ENCODE measurements at places on chromosomes 13 and 19. TPM values are rescaled to one million over a fixed set of nuclear protein-coding genes. Genes with fewer than 3 reads are reported as not detected.

DNA sequence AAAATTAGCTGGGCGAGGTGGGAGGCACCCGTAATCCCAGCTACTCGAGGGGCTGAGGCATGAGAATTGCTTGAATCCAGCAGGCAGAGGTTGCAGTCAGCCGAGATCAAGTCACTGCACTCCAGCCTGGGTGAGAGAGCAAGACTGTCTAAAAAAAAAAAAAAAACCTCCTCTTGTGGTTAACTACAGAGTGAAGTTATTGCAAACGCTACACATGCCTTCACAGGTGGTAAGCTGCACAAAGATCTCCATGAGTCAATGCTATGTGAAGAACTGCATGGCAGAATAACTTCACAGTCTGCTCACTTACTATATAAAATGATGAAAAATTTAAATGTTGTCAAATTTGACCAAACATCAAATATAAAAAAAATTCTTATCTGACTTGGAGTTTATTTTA lies 436.8 kb downstream of the FGF14 start:
- DNase-seq, result no peak
- no peak overlapping the region for H3K27ac ChIP-seq
- H3K36me3 ChIP-seq, result no peaks in the 10 kb centered on the region

GRCh38 chr13:101915331-101915730 lies 462.9 kb downstream of the ITGBL1 start:
- H3K27me3 ChIP-seq, result peaks cover 50% of the 10 kb centered on the region
- DNase-seq, result no peak
- no peak overlapping the region for H3K4me3 ChIP-seq
- H3K36me3 ChIP-seq, result no peaks in the 10 kb centered on the region
- no peaks in the 10 kb centered on the region for H3K4me1 ChIP-seq
- H3K27ac ChIP-seq, result no peak overlapping the region

ZNF708 gene
- 32.4 TPM for total RNA-seq

SIGLEC5 gene
- total RNA-seq, result 2.1 TPM

DNA sequence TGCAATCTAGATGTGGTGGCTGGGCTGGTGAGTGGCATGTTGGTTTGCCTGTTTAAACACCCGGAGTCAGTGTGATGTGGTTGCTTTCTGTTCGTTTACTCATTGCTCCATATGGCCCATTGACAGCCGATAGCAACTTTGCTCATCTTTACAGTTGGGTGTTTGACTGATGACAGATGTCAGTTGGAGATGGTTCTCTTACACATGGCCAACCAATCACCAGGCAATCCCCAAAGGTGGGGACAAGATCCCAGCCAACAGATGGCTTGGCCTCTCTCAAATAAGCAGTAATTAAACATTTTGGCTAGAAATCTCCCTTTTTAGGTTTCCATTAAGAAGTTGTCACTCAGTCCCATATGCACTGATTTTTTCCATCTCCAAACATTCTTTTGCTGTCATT lies 497.1 kb upstream of the ARGLU1 start:
- DNase-seq, result no peak
- no peaks in the 10 kb centered on the region for H3K27me3 ChIP-seq
- H3K4me1 ChIP-seq, result no peaks in the 10 kb centered on the region

DNA sequence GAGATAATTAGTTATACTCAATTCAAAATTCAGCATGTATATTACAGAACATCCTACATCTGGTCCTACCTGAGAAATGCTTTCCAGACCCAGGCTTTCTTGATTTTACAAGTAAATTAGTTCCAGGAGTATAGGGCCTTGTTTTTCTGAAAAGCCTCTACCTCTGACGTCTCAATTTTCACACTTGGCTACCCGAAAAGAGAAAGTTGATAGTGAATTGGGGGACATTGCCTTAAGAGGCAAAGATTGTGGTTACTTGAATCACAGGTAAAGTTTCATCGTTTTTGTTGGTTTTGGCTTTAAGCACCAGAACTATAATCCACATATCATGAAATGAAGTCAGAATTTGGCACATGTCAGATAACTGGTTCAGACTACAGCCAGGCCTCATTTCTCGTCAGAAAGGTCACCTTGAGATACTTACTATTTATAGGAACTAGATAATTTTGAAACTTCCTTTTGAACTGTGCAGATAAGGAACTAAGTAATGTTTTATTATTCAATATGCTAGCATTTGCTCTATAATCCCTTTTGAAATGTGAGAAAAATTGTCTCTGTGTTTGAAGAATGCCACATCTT lies 30.8 kb downstream of the FAM124A start:
- H3K27ac ChIP-seq, result no peak overlapping the region
- H3K4me3 ChIP-seq, result no peak overlapping the region
- H3K36me3 ChIP-seq, result peaks cover 40% of the 10 kb centered on the region
- DNase-seq, result no peak

GRCh38 chr13:81041761-81042160 lies 700.8 kb upstream of the SPRY2 start:
- H3K36me3 ChIP-seq, result no peaks in the 10 kb centered on the region
- no peak for DNase-seq
- no peak overlapping the region for H3K4me3 ChIP-seq

All from tibial nerve (tissue), 4 donors.